ENCODE measurements at places on chromosomes 6 and 20.

DNA sequence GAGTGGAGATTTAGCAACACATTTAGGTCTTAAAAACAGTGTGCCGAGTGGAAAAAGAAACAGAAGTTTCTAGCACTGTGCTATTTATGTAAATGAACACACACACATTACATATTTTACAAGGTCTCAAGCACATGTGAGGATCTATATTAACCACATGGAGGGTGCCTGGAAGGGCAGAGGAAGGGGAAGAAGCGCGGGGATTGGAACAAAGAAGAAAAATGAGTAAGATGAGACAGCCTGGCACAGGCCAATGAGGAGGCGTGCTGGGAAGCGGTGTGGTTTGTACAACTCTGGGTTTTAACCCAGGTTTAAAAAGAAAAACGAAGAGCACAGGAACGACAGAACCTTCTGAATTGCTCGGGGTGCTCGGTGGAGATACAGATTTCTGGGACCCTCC lies 5.7 kb downstream of the KCNG1 start:
- DNase-seq = no peak

DNA sequence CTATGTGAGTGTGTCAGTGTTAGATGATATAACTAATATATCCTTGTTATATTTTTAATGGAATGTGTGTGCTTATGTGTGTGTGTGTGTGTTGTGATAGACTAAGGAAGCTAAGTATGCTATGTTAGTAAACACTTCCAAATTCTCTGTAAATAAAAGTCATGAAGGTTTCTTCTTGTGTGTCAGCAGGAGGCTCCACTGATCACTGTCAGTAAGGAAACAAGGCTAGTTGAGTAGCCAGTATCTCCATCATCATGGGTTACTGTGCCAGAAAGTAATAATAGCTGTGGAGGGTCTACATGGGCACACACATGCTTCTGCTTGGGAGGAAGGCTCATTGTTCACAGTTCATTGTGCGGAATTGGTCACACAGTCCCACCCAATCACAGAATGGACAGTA lies 302.8 kb upstream of the RNF217 start:
- DNase-seq = no peak

- DNase-seq = no peak
Observed at GRCh38 chr6:52392944-52393343, 27.2 kb upstream of the EFHC1 start.

GRCh38 chr20:36852187-36852586 lies 23.8 kb upstream of the TLDC2 start:
- DNase-seq = no peak

Measured in effector CD8-positive, alpha-beta T cell (primary cell).